ENCODE measurements at places on chromosomes 6 and 20.

DNA sequence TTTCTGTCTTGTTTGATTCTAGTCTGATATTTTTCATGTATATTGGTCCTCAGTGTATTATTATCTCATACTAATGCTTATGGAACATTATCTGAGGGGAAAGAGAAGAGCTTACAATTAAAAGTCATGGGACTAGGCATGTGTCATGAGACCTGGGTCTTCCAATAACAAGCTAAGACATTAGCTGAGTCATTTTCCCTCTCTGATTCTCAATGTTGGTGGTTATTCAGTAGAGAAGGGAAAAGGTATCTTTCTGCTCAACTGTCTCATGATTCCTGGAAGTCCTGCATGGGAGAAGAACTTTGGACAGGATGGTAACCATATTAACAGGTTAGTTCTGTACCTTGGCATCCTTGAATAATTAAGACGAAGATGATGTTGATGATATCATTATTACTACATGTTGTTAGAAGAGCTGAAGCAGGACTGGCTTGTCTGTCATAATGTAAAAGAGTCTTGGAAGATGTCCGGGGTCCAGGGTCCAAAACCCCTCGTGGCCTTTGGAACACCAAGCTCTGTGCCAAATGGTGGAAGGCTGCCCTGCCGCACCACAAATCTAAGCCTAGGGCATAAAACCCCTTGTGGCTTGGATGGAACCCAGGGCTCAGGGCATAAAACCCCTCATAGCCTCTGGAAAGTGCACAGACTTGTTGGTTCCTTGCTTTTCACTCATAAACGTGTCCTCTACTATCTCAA is 19.1 kb downstream of the TRIM38 start:
- no peak for DNase-seq

DNA sequence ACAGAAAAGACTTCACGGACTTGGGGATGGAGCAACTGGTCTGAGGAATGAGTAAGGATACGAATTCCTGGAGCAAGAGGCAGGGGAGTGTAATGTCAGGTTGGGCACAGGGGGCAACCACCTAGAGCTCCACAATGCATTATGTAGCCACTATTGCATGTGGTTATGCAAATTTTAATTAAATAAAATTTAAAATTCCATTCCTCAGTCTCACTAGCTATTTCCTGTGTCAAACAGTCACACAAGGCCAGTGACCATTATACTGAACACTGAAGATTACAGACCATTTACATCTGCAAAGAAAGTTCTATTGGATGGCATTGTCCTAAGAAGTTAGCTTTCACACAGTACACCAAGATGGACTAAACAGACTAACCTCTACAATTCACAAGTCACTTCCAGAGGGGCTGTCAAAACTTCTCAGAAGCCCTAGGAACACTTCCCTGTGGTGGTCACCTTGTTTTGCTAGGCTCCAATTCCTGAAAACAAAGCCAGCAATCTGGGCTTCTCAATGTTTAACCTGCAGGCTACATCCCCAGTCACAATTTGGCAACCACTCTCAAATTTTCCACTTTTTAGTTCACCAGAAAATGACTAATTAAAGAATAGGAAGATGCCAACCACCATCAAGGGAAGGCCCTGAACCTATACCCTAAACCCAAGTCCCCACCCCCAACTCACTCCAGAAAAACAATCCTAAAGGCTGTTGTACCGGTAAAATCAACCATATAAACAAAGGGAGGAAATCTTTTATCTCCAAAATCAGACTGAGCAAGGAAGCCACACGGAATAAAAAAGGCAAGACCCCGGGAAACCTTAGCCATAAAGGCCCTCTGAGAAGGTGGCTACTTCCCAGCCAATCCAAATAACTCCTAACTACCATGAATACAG is 34.2 kb upstream of the C20orf203 start:
- no peak for DNase-seq

DNA sequence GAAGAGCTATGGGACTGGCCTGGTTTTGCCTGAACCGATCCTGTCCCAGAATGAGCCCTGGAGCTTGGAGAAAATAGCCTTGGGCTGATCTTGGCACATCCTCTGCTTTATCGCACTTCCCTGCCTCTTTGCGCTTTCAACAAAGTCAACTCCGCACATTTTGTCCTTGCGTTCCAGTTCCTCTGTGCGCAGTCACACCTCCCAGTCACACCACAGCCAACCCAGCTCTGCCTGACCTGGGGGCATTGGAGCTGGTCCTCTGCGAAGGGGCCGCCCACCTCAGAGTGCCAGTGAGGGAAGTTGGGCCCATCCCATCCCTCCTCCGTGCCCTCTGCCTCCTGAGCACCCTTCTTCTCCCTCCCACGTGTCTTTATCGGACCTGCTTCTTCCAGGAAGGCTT is 16.9 kb upstream of the UQCC2 start:
- no peak for DNase-seq

- no peak for DNase-seq
Measured at GRCh38 chr6:55713436-55713835, 134.4 kb upstream of the HMGCLL1 start.

- DNase-seq, result no peak
Measured at GRCh38 chr6:6764764-6765434, 176.4 kb downstream of the LY86 start.

- DNase-seq, result no peak
Measured at GRCh38 chr20:32823737-32824588, 4.2 kb downstream of the MAPRE1 start.

DNA sequence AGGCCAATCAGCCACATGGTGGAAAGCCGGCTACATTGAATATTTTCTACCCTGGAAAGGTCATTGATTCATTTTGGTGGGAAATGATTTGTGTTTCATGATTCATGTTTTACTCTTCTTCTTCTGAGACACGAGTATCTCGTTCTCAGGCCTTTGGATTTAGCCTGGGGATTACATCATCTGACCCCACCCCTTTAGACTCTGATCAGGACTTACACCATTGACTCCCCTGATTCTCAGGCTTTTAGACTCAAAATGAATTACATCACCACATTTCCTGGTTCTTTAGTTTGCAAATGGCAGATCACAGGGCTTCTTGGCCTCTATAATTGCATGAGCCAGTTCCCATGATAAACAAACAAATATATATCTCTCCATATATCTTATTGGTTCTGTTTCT is 228.8 kb downstream of the ADGRG6 start:
- no peak for DNase-seq

DNA sequence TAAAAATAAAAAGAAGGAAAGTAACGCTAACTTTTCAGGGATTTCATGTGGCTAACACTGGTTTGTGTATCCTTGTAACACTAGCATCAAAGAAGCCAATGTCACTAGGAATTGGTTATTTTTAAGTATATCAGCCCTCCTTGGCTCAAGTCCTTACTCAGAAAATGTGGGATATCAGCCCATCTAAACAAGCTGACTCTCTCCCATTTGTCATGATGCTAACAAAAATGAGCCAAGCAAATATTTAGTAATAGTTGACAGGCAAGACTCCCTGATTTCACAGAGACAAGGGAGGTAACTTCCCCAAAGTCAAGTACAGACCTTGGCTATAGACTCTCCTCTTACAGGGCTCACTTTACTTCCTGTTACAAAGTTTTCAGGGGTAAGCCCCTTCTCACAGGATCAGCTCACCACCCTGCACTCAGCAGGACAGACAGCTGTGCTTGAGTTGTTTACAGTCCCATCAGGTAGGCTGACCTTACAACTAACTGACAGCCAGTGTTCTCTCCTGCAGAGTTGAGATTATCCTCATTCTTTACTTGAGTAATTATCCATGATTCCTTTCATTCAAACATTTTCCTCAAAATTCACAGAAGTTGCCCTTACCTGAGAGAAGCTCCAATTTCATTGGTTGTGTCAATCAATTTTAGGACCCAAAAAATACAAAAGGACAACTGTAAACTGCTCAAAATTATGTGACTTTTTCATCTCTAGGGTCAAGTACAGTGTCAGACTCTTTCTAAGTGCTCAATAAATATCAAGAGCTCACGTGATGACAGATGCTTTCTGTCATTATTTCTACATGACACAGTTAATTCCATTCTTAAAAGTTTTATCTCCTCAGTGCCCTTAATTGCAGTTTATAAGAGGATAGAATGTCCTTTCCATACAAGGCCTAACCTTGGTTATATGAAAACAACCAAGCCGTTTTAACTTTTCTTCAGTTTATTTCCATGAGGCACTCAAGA is 38.1 kb upstream of the BMP5 start:
- no peak for DNase-seq

- no peak for DNase-seq
Measured at GRCh38 chr20:14214046-14214445, 123.4 kb downstream of the FLRT3 start.

GRCh38 chr6:82330171-82330804 is 33.3 kb upstream of the TPBG start:
- no peak for DNase-seq

- DNase-seq, result no peak
Measured at GRCh38 chr6:28357036-28357435, 7.3 kb downstream of the ZKSCAN3 start.

- DNase-seq, result no peak
Measured at GRCh38 chr20:59672576-59672975, 68.2 kb downstream of the PHACTR3 start.

- DNase-seq, result no peak
Measured at GRCh38 chr6:105849746-105850145, 236.4 kb upstream of the PRDM1 start.

GRCh38 chr6:21634582-21634981 is 41.0 kb downstream of the SOX4 start:
- no peak for DNase-seq

- DNase-seq, result no peak
Measured at GRCh38 chr6:21636876-21637275, 43.3 kb downstream of the SOX4 start.

DNA sequence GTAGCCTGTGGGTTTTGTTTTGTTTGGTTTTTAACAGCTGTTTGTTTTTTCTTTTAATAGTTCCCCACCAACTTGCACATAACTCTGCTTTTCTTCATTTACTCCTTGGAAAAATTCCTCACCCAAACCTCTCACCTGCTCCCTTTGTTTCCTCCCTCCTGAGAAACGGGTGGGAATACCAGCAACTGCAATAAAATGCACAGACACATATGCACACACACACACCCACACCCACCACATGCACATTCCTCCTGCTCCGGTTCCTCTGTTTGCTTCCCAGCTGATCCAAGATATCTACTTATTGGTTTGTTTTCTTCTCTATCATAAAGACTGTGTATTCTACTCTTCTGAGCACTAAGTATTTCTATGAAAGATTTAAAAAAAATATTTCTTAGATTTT is 161.1 kb upstream of the EPHA7 start:
- DNase-seq, result no peak

DNA sequence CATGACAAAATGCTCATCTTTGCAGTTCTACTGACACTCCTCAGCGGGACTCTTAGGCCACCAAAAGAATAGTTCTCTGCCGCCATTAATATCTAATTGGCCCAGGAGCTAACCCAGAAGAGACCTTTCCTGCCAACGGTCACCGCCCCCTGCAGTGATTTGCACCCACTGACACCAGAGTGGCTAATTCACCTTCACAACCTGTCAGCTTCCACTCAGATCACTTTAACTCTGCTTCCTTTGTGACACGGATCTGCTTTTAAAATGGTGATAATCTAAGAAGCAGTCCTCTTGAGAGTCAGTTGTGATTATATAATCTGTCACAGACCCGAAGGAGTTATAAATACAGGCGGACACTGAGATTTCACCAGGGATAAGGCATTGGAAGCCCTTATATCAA is 172.8 kb downstream of the FRK start:
- no peak for DNase-seq

DNA sequence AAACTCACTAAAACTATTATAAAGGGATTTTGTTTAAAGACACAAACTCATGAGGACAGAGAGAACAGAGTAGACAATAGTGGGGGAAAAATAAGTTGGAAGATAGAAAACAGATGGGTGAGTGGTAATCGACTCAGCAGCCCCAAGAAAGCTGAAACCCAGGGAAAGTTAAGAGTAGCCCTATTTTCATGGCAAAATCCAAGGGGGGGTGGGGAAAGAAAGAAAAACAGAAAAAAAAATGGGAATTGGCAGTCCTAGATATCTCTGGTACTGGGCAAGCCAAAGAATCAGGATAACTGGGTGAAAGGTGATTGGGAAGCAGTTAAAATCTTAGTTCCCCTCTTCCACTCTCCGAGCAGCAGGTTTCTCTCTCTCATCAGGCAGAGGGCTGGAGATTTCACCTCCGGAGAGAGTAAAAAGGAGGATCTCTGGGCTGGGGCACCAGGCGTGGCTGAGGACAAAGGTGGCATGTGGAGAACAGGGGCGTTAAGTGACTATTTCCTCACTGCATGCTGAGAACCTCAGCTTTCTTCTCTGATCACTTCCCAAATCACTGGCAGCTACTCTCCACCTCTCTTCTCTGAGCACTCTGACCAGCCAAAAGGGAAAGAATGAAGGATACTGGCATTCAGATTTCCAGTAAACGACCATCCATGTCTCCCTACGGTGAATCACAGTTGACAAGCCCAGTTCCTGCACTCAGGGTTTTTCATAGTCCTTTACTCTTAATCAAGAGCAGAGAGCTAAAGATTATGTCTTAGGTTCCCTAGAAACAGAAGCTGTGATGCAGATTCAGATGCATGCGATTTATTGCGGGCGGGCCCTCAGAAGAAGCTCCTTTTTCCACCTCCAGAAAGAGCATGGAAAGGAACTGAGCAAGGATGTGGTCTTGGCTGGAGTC is 7.3 kb upstream of the RNF24 start:
- no peak for DNase-seq

GRCh38 chr6:163248051-163248450 is 166.5 kb upstream of the QKI start:
- DNase-seq, result no peak

Data from stimulated activated CD8-positive, alpha-beta memory T cell treated with anti-CD3 and anti-CD28 coated beads, Interleukin-7, amount 100 ng/mL, for 24 hours (primary cell).